ENCODE measurements at places on chromosomes 13 and 19.

- DNase-seq: no peak
These were observed 225.0 kb downstream of the FGF14 start for GRCh38 chr13:102176846-102177245.

DNA sequence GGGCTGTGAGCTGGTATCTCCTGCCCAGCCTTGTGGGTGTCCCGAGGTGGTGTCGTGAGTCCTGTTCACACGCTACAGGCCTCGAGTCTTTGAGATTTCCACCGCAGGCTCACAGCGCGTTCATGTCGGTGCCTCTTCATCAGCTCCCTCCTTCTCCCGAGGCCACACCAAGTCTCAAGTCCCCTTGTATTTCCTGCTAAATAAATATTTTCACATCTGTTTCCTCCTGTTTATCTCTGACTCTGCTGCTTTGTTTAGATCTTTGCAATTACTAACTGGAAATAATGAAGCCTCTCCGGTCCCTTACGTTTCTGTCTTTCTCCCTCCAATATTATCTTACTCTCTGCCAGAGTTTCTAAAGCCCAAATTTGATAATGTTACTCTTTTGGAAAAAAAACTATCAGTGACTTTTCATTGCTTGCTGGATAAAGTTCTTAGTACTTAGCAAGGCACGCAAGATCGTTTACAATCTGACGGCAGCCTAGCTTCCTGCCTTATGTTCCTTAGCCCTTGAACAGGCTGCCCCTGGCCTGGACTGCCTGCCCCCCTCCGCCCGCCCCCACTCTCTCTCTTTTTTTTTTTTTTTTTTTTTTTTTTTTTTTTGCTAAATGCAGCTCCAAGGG is 130.5 kb upstream of the RNF113B start:
- DNase-seq: no peak

- DNase-seq: no peak
These were observed 1.4 kb downstream of the CASP14 start for GRCh38 chr19:15050639-15051038.

DNA sequence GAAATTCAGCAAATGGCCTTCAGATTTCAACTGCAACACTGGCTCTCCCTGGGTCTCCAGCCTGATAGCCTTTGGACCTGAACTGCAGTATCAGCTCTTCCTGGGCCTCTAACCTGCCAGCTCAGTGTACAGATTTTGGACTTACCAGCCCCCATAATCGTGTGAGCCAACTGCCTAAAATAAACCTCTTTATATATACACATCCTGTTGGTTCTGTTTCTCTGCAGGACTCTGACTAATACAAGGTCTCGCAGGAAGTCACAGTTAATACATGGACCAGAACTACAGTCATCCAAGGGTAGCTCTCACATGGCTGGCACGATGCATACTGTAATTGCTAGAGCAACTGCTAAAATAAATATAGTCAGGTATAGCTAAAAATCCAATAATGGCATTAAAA is 85.1 kb downstream of the KATNAL1 start:
- DNase-seq: no peak

DNA sequence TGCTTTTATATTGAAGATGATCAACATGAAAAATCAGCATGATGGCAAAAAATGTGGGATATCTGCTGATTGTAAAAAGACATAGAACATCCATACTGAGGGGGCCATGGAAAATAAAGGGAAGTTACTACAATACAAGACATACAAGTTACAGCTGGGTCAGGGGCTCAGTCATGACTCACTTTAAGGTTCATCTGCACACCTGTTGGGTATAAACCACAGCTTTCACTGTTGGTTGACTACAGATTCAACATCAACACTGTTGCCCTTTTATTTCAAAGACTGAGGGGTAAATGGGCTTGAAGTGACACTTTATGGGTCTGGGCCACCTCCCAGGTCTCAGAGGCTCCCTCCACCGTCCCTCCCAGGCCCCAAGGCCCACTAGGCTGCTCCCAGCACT is 98.1 kb upstream of the IRS2 start:
- no peak for DNase-seq

GRCh38 chr19:48961051-48961649 is 4.0 kb upstream of the FTL start:
- no peak for DNase-seq

DNA sequence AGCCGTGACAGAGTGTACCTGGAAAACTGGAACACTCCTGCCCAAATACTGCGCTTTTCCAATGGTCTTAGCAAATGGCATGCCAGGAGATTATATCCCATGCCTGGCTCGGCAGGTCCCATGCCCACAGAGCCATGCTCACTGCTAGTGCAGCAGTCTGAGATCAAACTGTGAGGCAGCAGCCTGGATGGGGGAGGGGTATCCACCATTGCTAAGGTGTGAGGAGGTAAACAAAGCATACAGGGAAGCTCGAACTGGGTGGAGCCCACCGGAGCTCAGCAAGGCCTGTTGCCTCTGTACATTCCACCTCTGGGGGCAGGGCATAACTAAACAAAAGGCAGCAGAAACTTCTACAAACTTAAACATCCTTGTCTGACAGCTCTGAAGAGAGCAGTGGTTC is 10.5 kb downstream of the CYP2A13 start:
- no peak for DNase-seq

DNA sequence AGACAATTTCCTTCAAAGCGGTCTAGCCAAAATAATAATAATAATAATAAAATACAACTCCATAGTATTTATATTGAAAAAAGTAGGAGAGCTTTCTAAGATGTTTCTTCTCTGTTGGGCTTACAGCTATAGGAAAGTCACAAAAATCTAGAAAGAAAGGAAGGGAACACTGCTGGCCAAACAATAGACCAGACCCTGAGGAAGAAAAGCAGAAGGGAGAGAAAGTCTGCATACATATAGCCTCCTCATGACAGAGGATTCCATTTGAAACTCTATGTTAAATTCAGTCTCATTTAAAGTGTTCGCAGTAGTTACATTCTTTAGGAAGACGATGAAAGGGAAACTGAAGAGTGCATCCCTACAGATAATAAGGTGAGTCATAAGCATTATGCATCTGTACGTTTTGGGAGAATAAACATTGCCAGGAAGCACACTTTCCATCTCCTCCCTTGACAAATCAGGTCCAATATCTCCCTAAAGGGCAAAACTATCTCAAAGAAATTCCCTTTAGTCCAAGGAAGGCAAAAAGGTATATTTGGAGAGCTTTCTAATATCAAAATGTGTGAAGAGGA is 86.5 kb downstream of the PCDH9 start:
- no peak for DNase-seq

DNA sequence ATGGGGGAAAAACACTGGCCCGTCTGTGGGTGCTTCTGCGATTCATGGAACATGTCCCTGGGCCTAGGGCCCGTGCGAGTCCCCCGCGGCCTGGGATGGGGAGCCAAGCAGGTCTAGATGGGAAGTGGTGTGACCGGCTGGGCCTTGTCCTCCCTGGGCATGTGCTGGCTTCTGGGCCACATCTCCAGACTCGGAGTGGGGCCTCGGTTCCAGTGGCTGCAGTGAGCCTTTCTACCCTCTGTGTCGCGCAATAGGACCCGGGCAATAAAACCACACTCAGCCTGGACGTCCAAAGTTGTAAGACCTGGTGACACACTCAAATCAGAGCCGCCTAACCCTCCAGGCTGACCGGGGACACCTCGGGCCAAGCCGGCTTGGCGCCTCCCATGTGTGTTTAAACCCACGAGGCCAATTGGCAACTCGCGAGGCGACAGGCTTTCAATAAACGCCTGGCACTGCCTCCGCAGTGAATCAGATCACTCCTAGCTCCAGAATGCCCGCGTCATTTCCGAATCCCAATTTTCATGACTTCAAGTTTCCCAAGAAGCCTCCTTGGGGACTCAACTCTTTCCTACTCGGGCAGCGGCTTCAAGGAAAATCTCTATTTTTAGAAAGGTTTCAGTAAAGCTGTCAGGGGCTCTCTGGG is 57.3 kb downstream of the KLF2 start:
- DNase-seq: no peak

- DNase-seq: no peak
These were observed 10.1 kb downstream of the COPE start for GRCh38 chr19:18908917-18909619.

DNA sequence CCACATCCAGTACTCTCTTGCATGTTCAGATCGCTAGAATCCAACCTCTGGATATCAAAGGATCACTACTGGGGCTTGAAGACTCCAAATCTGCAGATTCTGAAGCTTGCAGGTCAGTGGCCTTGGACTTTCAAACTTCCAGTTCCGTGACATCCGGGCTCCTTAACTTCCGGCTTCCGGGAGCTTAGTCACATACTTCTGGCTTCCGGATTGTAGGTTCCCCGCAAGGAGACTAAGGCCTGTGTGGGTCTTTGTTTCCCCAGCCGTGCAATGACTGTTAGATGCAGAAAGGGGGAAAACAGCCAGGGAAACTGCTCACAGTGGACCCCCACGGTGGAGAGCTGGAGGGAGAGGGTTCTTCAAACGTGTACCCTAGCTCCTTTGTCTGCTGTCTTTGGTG is 41.4 kb downstream of the ZNF333 start:
- DNase-seq: no peak
